CD4-positive, alpha-beta T cell (primary cell): ENCODE measurements at places on chromosomes 6 and 20.

- DNase-seq, result no peak
Measured at GRCh38 chr20:61288331-61288784, 36.3 kb downstream of the CDH4 start.

- DNase-seq, result no peak
Measured at GRCh38 chr6:132961610-132962009, 147.2 kb downstream of the RPS12 start.

- no peak for DNase-seq
Measured at GRCh38 chr6:170164271-170164900, 126.5 kb downstream of the DLL1 start.

DNA sequence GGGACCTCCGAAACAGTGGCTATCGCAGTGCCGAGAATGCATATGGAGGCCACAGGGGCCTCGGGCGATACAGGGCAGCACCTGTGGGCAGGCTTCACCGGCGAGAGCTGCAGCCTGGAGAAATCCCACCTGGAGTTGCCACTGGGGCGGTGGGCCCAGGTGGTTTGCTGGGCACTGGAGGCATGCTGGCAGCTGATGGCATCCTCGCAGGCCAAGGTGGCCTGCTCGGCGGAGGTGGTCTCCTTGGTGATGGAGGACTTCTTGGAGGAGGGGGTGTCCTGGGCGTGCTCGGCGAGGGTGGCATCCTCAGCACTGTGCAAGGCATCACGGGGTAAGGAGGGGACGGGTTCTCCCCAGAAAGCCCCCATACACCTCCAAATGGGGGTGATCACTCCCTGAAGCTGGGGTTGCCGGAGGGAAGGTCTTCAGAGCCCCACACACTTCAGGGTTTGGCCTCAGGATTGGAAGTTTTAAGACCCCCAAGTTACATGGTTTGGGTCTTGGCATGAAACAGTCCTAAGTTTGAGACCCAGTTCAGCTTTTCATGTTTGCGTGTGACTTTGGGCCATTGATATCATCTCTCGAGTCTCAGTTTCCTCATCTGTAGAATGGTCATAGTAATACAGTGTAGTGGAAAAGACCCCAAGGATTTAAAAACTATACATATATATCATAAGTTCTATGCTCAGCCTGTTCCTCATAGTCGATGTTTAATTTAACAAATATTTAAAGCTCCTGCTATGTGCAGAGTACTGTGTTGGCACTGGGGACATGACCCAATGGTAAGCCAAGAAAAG is 4.3 kb downstream of the BPIFB4 start:
- no peak for DNase-seq

DNA sequence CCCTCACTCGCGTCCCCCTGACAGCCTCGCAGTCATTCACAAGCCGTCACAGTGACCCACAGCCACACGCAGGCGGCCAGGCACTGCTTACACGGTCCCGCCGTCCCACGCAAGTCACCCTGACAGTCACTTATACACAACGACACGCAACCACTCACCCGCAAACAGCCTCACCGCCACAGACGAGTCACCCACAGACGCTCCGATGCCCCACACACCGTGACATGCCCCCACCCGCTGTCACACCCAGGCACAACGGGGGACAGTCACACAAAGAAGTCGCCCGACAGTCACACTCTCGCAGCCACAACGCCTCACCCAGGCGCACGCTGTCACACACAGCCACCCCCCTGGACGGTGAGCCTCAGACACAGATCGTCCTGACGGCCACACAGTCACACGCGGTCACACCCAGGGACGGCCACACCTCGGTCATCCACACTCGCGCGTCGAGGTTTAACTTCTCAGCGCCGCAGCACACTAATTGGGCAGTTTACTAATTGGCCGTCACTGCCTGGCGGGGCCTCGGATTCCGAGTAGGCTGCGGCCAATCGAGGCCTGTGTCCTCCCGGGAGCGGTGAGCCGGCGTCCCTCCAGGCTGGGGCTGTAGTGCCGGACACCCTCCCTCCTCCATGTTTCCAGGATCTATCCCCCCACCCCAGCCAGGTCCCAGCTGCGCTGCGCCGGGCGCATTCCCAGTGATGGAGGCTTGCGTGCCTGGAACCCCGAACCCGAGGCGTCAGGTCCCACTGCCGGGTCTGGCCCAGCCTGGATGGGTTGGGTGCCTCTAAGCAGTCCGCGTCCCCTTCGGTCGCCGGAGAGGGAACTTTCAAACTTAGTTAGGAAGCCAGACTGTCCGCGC is 790 bp downstream of the TOX2 start:
- peak; percentile 13 for DNase-seq

GRCh38 chr20:38447931-38448675 is 13.0 kb upstream of the SNHG17 start:
- DNase-seq, result no peak

- no peak for DNase-seq
Measured at GRCh38 chr6:126307849-126308248, 32.1 kb upstream of the CENPW start.

DNA sequence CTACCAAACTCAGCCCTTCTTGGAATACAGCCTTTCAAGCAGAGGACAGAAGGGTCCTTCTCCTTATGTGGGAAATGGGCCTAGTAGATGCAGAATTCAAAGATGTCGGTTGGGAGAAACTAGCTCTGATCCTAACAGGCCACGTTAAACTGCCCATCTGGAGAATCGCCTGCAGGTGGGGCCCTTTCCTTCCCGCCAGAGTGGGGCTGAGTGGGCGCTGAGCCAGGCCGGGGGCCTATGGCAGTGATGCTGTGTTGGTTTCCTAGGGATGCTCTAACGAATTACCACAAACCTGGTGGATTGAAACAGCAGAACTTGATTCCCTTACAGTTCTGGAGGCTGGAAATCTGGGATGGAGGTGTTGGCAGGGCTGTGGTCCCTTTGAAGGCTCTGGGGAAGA is 9.1 kb downstream of the MAPK13 start:
- DNase-seq, result no peak

DNA sequence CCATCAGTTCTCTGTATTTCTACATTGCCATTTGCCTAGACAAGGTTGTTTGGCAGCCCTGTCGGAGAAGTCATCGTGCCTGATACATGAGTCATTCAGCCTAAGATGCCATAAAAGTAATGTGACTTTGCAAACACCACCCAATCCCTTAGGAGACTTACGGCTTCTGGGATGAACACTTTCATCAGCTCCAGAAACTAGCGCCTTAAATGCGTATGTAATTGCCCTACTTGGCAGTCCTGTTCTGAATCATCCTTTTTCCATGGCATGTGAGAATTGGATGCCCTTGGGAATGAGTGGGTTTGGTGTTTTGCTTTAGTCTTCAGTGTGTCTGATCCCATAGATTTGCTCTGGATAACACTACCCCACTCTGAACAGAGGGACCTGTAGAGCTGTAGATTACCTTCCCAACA is 158.5 kb downstream of the SASH1 start:
- no peak for DNase-seq

DNA sequence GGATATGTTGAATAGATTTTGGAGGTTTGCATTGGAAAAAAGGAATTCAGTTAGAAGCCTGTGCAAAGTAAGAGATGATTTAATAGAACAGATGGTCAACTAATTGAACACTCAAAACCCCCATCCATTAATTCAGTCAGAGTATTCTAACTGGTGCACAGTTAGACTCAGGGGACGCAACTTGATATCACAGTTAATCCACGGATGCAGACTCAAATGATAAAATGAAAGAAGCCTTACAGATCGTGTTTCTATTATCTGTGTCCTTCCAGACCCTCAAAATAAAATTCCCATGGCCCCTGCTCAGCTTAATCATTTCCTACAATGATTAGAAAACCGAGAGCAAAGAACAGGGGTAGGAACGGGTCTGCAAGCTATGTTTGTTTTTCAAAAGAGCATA is 45.4 kb upstream of the DTNBP1 start:
- DNase-seq, result no peak
